ENCODE measurements at places on chromosomes 11 and 22.

- peak; percentile 87 for DNase-seq
Measured at GRCh38 chr22:23777776-23778576, 5.3 kb downstream of the MMP11 start.

DNA sequence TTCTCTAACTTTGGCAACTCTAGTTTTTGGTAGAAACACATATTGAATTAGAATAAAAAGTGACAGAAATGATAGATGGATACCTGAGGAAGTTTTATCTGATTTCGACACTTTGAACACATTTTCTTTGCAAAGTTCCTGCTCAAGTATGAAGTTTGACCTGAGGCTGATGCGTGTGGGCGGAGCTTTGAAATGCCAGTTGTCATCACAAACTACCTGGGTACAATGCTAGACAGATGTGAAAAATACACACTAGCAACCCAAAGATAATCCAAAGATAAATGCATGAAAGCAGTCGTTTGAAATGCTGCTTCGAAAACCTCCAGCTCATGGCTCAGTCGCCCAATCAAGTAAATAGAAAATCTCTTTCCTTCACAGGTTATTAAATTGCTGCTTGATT is 54.8 kb downstream of the CD44 start:
- no peak for DNase-seq

GRCh38 chr11:16767957-16768356 is 29.5 kb downstream of the C11orf58 start:
- DNase-seq, result no peak

- DNase-seq, result peak; percentile 24
Measured at GRCh38 chr22:45317551-45318167, 7.9 kb downstream of the FAM118A start.

- DNase-seq, result no peak
Measured at GRCh38 chr11:40227730-40228129, 1231.7 kb downstream of the LRRC4C start.

DNA sequence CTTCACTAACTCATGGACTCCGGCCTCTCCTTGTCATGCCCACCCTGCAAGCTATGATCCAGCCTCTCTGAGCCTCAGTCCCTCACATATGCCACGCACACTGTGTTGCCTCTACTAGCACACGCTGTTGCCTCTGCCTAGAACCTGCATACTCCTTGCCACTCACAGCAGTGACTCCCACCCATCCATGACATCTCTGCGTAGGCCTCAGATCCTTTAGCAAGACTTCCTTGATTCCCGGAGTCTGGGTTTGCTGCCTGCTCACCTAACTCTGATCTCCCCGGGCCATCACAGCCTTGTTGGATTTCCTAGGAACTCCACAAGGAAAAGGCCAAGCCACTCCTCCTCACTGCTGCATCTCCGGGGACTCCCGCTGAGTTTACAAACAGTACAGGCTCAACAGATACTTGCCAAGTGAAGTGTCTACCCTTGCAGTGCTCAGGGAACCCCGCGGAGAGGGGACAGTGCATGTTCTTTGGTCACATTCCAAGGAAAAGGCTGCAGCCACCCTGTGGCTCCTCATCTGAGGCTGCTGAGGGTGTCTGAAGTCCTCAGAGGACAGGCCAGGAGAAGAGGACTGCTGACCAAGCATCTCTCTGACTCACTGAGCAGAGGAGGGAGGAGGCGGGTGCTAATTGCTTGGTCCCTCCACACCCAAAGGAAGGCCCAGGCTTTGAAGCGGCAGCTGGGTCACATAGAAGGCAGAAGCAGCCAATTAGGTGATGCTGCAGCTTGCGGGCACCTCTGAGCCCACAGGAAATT is 42.4 kb upstream of the NAV2 start:
- peak; percentile 56 for DNase-seq

DNA sequence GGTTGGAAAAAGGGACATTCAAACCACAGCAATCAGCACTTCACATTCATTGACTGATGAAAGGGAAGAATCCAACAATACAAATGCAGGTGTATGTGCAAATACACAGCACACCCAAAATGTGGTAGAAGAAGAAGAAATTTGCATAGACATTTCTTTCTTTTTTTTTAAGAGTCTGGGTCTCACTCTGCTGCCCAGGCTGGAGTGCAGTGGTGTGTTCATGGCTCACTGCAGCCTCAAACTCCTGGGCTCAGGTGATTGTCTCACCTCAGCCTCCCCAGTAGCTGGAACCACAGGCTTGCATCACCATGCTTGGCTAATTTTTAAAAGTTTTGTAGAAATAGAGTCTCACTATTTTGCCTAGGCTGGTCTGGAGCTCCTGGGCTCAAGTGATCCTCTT is 21.9 kb downstream of the CARS1 start:
- DNase-seq, result no peak
